CD4-positive, alpha-beta T cell treated with Interferon gamma for 1 hour (primary cell): ENCODE measurements at places on chromosomes 7 and 10.

- no peak for DNase-seq
Measured at GRCh38 chr10:24324651-24325050, 115.7 kb downstream of the KIAA1217 start.

DNA sequence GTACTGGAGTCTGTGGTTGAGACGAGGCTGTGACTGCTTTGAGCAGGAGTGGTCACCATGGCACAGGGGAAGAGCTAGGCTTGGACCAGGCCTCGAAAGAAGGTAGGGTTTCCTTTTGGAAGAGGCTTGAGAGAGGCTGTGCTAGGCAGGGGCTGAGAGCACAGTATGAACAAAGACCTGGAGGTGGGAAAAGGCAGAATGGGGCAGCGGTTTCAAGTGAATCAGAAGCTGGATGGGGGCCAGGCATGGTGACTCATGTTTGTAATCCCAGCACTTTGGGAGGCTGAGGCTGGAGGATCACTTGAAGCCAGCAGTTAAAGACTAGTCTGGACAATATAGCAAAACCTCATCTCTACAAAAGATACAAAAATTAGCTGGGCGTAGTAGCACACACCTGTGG is 65.9 kb downstream of the CLIP2 start:
- DNase-seq = no peak

DNA sequence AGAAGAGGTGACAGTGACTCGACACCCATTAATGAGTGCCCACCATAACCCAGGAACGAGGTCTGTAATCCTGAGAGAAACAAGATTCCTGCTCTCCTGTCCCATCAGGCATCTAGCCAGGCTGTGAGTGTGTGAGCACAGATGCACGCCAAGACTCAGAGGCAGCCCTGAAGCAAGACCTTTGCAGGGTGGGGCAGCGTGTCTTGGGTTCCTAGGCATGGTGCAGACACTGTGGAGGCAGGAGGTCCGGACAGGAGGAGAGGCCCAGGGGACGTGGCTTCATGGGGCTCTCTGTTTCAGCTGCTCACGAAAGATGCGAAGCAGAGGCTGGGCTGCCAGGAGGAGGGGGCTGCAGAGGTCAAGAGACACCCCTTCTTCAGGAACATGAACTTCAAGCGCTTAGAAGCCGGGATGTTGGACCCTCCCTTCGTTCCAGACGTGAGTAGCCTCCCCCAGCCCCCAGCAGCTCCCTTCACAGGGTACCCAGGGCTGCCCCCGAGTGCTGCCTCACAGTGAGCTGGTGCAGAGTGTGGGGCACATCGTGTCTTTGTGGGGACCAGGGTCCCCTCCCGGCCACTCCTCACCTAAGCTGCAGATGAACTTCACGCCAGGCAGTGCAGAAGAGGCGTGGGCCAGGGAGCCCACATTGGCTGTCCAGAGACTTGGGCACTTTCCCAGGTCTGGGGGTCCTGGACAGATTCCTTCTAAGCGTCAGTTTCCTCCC is 94.5 kb downstream of the RGS10 start:
- no peak for DNase-seq

DNA sequence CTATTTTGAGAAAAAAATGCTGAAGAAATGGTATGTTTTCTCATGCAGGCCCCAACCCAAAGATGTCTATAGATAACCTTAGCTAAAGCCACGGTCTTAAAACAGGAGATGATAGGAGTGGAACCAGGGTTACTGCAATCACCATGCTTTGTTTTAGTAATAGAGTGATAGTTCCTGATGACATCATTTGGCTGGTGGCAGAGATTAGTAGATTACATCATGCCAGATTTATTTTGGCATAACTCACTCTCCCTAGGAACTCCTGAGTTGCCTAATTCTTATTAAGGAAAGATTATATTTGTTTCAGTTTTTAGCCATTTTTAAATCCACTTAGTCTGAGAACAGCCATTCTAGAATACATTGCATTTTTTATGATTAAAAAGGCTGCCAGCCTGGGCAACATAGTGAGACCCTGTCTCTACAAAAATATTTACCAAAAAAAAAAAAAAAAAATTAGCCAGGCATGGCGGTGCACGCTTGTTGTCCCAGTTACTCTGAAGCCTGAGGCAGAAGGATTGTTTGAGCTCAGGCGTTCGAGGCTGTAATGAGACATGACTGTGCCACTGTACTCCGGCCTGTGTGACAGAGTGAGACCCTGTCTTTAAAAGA is 17.8 kb downstream of the ENO4 start:
- no peak for DNase-seq

DNA sequence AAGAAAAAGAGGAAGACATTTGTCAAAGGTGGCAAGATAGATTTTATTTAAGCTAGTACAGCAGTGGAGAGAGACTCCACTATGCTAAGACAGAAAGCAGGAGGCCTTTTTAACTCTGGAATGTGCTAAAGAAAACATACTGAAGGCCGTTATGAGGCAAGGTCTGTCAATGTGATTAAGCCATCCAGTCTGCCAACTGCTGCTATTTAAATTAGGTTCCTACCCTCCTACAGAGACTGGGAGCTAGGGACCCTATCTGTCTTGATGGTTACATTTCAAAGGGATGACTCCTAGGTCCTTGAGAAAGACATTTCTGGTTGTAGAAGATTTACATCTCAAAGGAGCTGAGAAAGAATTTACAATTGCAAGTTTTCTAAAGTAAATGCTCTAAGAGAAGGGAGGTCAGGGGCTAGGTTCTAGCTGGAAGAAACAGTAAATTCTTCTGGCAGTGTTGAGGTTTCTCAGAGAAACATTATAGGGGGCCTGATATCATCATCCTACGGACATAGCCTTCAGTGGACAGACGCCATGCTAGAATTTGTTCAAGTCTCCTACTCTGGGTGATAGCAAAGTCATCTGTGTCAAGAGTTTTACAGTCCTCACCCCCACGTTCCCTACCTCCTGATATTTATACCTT is 211.6 kb downstream of the PHF14 start:
- no peak for DNase-seq

- DNase-seq = no peak
Measured at GRCh38 chr7:96233084-96233483, 88.8 kb downstream of the SLC25A13 start.

DNA sequence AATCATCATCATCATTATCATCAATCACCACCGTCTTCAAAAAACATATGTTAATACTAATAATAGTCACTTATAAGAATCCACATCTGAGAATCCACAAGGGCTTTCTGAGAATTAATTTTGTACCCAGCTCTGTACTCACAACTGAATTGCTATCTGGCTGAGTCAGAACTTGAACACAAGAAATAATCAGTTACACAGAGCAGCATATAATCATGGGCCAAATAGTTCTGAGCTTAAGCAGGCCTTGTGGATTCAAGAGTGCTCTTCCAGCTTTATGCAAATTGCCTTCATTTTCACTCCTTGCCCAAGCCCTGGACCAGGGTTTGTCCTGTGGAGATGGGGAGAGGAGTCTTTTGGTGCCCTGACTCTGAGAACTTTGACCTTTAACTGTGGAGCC is 304.5 kb downstream of the ZNF248 start:
- no peak for DNase-seq

- DNase-seq = no peak
Measured at GRCh38 chr7:111593343-111593742, 31.1 kb upstream of the IMMP2L start.

DNA sequence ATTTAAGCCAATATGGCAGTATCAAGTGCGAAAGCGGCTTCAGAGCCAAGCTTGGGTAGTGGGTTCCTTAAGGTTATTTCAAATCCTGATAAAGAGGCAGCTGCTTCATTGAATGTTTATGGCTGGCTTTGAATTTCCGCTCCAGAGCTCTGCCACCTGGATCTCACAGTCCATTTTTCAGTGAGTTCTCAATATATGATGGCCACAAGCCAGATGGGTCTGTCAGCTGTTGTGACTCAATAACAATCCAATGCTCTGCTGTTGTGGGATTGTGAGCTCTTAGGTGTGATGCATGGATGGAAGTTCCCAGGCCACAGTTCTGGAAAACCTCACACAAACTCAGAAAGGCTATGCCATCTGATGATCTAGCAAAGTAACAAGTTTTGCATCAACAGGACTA is 743.8 kb upstream of the LRRN3 start:
- no peak for DNase-seq

GRCh38 chr7:134327896-134328295 is 11.2 kb upstream of the SLC35B4 start:
- peak; percentile 40 for DNase-seq

DNA sequence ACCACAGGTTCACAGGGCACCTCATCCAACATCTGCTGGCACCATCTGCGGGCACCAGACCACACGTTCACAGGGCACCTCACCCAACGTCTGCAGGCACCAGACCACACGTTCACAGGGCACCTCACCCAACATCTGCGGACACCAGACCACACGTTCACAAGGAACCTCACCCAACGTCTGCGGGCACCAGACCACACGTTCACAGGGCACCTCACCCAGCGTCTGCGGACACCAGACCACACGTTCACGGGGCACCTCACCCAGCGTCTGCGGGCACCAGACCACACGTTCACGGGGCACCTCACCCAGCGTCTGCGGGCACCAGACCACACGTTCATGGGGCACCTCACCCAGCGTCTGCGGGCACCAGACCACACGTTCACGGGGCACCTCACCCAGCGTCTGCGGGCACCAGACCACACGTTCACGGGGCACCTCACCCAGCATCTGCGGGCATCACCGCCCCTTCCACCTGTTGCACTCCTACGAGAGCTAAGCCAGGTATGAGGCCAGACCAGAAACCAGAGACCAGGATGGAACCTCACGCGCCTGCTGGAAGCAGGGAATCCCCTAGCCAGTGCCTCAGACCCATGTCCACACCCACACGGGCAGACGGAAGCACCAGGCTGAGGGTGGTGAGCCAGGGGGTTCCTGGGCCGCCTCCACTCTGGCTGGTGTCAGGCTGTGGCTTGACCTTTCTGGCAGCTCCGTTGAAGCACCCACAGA is 182.8 kb downstream of the MAD1L1 start:
- DNase-seq = peak; percentile 29

DNA sequence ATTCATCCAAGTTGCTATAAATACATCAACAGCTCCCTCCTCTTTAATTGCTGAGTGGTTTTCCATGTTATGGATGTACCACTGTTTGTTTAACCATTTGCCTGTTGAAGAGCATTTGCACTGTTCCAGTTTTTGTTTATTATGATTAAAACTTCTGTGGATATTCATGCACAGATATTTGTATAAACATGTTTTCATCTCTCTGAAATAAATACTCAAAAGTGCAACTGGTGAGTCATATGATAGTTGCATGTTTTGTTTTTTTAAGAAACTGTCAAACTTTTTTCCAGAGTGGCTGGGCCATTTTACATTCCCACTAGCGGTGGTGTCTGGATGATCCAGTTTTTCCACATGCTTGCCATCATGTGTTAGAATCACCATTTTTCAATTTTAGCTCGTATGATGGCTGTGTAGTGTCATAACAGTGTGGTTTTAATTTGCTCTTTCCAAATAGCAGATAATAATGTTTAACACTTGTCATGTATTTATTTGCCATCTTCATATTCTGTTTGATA is 33.6 kb downstream of the MEOX2 start:
- no peak for DNase-seq

GRCh38 chr10:26372513-26373354 is 65.4 kb upstream of the APBB1IP start:
- no peak for DNase-seq

- no peak for DNase-seq
Measured at GRCh38 chr10:126713594-126713993, 43.1 kb upstream of the C10orf90 start.

DNA sequence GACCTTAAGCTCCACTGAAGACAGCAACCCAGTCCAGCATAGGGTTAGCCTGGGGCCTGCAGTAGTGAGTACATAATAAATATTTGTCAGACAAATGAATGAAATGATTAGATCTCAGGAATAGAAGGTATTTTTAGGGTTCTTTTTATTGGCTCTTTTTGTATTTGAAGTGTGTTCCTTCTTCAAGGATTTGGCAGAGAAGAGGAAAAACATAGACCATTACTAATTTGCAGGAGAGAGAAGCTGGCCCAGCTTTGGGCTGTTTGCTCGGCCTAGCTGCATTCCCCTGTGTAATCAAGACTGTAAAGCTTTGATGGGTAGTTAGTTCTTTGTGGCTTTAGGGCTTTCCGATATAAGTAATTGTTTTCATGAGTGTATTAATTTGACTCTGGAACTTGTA is 64.2 kb downstream of the CNNM2 start:
- DNase-seq = no peak

DNA sequence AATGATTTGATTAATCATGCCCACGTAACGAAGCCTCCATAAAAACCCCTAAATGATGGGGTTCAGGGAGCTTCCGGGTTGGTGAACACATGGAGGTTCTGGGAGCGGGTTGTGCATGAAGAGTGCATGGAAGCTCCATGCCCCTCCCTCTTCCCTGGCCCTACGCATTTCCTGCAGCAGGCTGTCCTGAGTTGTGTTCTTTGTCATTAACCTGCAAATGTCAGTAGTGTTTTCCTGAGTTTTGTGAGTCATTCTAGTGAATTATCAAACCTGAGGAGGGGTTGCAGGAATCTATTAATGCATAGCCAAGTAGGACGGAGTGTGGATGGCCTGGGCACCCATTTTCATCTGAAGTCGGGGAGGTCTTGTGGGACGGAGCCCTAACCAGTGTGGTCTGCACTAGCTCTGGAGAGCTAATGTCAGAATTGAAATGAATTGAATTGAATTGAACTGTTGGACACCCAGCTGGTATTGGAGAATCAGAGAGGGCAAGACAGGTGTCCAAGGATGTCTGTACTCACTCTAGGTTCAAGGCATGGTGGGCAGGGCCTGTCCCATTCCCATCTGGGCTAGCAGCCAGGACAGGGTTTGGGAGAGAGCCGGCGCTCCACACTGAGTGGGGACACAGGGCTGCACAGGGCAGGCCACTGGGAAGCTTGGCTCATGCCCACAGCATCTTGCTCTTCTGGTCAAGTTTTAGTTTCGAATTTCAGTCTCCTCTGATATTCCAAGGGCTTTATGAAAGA is 22.3 kb upstream of the ARHGAP22 start:
- DNase-seq = no peak

DNA sequence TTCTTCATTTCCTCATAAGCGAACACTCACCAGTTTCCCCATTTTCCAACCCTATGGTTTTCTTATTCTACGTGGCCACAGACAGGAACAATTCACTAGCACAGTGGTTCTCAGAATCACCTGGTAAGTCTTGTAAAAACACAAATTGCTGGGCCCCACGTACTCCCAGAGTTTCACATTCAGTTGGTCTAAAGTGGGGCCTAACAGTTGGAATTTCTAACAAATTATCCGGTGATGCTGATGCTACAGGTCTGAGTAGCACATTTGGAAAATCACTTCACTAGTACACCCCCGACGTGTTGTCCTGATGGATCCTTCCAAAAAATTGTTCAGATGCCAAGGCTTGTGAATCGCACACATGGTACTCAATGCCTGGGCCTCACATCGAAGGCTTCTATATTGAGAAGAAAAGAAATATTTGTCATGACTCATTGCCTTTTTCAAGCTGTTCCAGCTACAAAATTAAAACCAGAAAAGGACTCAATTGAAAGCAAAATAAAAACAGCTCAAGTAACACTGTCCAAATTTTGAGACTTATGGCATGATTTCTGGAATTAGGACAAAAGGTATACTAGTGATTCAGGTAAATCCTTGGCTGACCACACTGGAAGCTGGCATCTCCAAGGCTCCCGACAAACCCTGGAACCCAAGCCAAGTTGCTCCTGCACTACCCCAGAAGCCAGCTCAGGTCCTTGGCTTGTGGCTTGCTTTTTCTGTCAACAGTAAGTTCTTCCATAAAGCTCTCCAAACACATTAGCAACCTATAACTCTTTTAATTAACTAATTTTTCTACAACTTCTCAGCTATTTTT is 12.9 kb upstream of the VIM start:
- no peak for DNase-seq

GRCh38 chr10:15652117-15652516 is 67.6 kb downstream of the ITGA8 start:
- DNase-seq = no peak

- no peak for DNase-seq
Measured at GRCh38 chr10:93600446-93601145, 439 bp downstream of the RBP4 start.
